AG04450 (cell line): ENCODE measurements at places on chromosomes 7 and 10.

DNA sequence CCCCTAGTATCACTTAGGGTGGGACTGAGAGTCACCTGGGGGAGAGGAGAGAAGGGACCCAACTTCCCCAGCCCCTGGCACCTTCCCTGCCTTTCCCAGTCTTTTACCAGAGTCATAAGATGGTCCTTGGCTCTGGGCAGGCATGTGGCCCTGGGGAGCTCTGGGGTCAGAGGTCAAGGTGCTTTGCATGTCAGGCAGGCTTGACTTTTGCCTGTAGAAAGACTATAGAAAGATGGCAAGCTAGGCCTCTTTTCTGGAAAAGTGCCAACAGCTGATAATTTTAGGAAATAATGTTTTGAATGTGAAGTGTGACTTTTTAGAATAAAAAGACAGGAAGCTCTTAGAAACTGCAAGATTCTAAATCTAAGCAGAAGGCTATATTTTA is 67.5 kb downstream of the MKI67 start:
- no peak for DNase-seq

DNA sequence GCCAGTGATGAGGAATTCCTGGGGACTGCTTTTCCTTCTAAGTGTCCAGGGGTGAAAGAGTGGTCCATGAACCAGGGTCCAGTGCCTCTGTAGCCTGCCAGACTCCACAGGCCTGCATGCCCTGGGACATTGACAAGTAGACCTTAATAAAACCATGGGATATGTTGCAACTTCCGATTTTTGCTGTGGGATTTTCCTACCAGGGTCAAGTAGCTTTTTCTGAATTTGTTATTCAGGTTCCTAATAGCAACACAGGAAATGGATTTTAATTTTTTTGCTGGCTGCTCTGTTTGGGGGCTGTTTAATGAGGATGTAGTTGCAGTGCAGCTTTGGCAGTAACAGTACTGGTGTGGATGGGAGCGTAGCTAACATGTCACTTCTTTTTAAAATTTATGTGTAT is 42.1 kb downstream of the WBP1L start:
- no peak for DNase-seq

- no peak for DNase-seq
Observed at GRCh38 chr7:142590077-142590476, 159.2 kb upstream of the PRSS1 start.

DNA sequence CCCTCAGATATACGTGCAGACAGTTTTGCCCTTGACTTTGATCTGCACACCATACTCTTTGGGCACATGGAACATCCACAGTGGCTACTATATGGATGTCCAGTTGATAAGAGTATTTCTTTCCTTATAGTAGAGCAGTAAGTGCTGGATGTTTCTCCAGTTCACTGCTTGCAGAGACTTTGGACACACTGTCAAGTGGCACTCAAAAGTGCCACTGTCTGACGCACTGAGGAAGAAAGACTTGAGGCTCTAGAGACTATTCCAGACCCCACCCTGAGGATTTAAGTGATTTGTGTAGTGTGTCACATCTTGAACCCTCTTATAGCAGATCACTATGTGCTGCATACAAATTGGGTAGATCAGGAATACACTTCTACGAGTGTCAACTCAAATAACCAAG is 179.1 kb downstream of the GNAI1 start:
- DNase-seq = no peak

DNA sequence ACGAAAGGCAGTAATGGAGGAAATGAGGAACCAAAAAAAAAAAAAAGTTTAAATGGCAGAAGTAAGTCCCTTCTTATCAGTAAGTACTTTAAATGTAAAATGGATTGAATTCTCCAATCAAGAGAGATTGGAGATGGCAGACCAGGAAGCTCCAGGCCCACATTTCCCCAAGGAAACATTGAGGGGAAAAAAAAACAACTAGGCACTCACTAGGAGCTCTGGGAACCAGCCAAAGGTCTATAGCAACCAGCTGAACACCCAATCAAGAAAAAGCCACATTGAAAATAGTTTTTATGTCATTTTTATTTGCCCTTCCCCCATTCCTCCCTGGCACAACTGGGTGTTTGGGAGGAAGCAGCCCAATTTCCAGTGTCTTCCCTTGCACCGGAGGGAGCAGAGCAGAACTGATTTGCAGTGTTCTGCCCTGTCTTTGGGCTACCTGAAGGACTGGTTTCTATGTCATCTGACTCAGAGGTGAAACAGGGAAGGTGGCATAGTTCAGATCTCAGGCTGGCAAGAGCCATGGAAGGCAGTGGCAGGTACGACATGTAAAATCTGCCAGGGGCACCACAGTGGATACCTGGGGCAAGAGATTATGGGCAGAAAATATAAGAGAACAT is 121.9 kb downstream of the SMURF1 start:
- no peak for DNase-seq

DNA sequence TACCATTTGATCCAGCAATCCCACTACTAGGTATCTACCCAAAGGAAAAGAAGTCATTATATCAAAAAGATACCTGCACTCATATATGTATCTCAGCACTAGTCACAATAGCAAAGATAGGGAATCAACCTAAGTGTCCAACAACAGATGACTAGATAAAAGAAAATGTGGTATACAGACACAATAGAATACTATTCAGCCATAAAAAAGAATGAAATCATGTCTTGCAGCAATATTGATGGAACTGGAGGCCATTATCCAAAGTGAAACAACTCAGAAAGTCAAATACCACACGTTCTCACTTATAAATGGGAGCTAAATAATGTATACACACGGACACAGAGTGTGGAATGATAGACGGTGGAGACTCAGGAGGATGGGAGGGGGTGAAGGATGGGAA is 146.0 kb downstream of the PARD3 start:
- no peak for DNase-seq

GRCh38 chr10:14782691-14783363 is 8.1 kb upstream of the FAM107B start:
- no peak for DNase-seq

DNA sequence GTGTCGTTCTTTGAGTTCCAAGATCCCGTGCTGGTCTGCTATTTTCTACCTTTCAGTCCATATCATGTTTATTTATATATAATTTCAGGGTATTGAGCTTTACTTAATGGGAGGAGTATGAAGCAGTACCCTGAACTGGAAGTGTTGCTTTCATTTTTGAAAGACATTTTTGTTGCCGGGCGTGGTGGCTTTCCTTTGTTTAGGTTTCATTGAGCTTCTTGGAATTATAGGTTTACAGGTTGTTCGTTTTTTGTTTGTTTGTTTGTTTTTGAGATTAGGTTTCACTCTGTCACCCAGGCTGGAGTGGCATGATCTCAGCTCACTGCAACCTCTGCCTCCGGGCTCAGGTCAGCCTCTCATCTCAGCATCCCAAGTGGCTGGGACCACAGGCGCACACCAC is 7.4 kb downstream of the ZNF487 start:
- no peak for DNase-seq

DNA sequence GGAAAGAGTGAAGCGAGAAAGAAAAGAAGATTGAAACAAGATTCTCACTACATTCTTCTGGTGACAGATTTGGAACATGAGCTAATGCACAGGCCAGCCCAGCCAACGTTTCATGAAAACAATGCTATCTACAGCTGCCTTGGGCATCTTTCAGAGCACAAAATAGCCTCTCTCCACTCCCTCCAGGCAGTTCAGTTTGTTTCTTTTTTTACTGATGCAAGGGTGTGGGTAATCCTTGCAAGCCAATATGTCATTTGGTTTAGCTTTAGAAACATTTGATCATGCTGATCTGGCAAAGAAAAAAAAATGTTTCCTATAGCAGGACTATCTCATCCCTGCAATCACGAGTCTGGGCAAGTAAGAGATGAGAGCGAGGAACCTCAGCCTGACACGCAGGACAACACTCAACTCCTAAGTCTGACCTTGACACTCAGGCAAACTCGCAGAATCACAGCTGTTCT is 35.9 kb downstream of the SVIL start:
- peak; percentile 37 for DNase-seq

GRCh38 chr10:126006906-126007305 is 110.5 kb downstream of the FANK1 start:
- DNase-seq = no peak

GRCh38 chr7:100584683-100585510 is 1.0 kb downstream of the LRCH4 start:
- DNase-seq = no peak

GRCh38 chr7:96238976-96239766 is 82.7 kb downstream of the SLC25A13 start:
- DNase-seq = no peak

- DNase-seq = no peak
Observed at GRCh38 chr7:117210397-117210796, 112.5 kb downstream of the WNT2 start.

DNA sequence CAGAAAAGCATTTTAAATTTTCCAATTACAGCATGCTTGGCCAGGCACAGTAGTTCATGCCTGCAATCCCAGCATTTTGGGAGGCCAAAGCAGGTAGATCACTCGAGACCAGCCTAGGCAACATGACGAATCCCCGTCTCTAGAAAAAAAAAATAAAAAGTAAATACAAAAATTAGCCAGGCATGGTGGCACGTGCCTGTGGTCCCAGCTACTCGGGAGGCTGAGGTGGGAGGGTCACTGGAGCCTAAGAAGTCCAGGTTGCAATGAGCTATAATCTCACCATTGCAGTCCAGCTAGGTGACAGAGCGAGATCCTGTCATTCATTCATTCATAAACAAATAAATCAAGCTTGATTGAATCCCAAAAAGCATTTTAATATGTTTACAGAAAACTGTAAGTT is 234.9 kb downstream of the PARD3 start:
- no peak for DNase-seq

GRCh38 chr7:68244389-68244788 is 1247.8 kb downstream of the TYW1 start:
- DNase-seq = no peak

GRCh38 chr10:97174941-97175340 is 10.8 kb downstream of the SLIT1 start:
- no peak for DNase-seq

GRCh38 chr7:37028909-37029440 is 304.7 kb upstream of the AOAH start:
- DNase-seq = no peak

GRCh38 chr7:84876061-84876821 is 310.6 kb downstream of the SEMA3D start:
- DNase-seq = no peak

- no peak for DNase-seq
Observed at GRCh38 chr10:34380856-34381255, 434.2 kb downstream of the PARD3 start.

- no peak for DNase-seq
Observed at GRCh38 chr10:127243490-127244272, 47.3 kb upstream of the INSYN2A start.

DNA sequence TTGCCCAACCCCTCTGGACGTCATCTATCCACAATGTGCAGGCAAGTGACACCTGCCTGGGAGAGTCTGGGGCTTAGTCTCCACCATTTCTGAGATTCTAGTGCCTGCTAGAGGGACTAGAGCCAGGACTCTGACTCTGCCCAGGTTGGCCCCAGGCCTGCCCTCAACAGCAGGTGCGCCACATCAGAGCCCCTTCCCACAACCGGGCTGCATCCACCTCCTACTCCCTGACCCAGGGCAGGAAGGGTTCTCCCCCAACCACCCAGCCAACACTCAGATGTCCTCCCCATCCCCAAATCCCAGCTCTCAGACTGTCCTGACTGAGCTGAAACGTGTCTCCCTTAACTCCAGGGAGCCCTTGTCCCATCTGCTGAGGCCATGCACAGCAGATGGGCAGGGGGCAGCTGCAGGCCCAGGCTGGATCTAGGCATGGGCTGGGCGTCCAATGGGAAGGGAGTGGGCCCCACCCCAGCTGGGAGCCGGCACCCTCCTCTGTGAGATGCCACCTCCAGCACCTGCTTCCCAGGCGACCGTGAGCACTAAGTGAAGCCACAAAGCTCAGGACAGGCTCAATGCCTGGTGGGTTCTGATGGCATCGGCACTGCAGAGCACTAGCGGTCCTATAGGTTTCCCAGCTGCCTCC is 49.2 kb downstream of the RASGEF1A start:
- no peak for DNase-seq

GRCh38 chr7:104267701-104268368 is 60.0 kb upstream of the ORC5 start:
- no peak for DNase-seq

- DNase-seq = no peak
Observed at GRCh38 chr7:138223402-138223879, 147.2 kb downstream of the AKR1D1 start.

- no peak for DNase-seq
Observed at GRCh38 chr7:82172881-82173280, 270.7 kb downstream of the CACNA2D1 start.

DNA sequence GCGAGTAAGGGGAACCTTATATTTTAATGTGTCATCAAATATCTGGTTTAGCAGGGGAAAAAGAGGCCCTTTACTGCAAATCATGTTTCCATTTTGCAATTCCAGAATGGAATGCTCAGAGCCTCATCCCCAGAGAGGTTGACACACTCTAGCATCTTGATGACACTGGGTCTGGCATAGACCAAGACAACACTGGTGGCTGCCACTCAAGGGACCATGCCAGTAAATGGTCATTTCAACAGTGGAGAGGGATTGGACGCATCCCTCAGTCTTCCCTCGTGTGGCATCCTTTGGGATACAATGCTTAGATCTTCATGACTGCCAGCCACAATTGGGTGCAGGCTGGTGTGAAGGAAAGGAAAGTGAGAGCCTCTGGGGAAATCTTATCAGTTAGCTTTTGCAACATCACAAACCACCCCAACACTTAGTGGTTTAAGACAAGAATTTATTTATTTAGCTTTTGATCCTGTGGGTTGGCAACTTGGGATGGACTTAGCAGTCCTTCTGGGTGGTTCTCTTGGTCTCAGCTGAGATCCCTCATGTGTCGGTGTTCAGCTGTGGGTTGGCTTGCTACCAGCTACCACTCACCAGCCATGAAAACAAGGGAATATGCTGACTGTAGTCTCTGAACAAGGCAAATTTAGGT is 21.6 kb downstream of the TACC2 start:
- no peak for DNase-seq

- no peak for DNase-seq
Observed at GRCh38 chr10:48358162-48358561, 51.7 kb downstream of the MAPK8 start.

DNA sequence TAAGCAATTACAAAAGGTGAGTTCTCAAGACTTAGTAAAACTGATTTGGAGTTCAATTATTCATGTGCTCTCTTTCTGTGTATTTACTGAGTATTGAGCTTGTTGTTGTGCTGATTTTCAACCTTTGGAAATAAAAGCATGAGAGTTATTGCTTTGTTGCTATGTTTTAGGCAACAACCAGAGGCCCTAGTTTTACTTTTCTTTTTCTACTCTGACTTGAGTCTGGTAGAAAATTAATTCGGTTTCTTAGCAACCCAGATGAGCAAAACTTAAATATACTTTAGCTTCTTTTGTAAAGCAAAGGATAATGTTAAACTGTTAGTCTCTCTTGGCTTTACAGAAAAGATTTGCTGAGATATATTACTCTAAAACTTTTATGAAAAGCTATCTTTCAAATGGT is 66.4 kb upstream of the SCIN start:
- no peak for DNase-seq

GRCh38 chr10:12350925-12351324 is 1.6 kb downstream of the CAMK1D start:
- no peak for DNase-seq

GRCh38 chr7:6317797-6318438 is 45.5 kb upstream of the CYTH3 start:
- DNase-seq = no peak
